T-cell (primary cell): ENCODE measurements at places on chromosomes 7 and 10.

DNA sequence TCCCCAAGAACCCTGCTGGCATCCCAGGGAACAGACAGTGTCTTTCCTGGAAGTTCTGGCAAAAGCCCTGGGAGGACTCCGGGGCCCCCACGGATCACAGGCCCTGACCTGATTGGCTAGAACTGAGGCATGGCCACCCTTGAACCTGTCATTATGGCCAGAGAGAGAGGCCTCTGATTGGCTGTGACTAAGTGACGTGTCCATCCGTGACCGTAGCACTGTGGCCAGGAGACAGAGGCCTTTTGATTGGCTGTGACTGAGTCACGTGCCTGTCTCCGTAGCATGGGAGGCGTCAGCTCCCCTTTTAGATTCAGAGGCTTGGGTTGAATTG lies 163.8 kb downstream of the RGS10 start:
- DNase-seq: no peak

- no peak for DNase-seq
Observed at GRCh38 chr7:137948083-137948844, 53.6 kb downstream of the CREB3L2 start.

DNA sequence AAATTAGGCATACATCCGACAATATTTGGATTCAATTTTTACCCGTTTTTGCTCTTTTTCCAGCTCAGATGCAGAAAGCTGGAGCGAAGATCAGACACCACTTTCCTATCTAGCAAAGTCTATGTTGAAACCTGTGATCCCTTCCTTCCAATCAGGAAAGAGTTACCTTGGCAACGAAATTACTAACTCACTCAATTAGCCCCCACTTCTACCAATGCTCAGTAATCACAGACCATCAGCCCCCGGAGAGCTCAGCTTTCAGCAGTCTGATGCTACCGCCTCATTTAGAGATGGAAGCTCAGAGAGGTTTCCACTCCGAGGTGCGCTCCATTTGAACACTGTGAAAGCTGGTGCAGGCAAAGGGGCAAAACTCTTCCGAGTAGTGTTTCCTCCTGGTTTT lies 6.7 kb downstream of the FRAT1 start:
- DNase-seq: no peak

DNA sequence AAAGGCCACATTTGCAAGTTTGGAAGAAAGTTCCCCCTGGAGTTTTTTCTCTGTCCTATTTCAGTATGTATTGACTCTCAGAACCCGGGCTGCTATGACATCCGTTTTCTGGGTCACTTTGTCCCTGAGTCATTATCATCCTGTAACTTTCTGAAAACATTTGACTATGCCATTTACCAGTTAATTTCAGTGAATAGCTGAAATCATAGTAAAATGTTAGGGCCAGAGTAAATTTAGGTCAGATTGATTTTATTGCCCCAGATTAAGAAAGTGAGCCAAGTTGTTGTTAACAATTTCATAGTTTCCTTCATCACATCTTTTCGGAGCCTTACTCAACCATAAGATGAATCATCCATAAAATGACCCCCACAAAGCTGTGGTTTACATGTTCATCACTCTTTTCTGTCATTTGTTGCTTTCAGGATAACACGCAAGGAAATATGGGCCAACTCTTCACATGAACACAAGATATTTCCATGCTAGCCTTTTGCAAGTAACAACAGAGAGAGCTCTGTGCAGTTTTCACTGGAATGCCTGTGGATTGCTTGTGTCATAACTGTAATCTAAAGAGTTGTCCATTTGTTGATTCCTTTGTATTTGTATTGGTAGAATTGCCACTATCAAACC lies 3.9 kb upstream of the MACC1 start:
- no peak for DNase-seq

GRCh38 chr7:100603726-100604027 lies 1.5 kb downstream of the PCOLCE start:
- DNase-seq: no peak

- no peak for DNase-seq
Observed at GRCh38 chr7:30837581-30837980, 66.4 kb downstream of the MINDY4 start.

DNA sequence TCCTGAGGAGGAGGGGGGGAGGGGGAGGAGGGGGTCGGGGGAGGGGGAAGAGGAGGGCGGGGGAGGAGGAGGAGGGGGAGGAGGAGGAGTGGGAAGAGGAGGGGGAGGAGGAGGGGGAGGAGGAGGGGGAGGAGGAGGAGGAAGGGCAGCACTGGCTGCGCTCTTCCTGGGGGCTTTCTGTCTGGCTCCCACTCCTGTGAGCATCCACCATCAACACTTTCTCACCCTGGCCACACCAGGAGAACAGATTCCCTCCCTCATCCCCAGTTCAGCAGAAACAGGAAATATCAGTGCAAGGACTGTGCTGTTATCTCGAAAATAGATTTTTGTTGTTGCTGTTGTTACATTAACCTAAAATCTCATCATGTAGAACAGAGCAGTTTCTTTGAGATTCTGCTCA lies 530.5 kb downstream of the ACTR3B start:
- DNase-seq: no peak

- no peak for DNase-seq
Observed at GRCh38 chr10:31404640-31405039, 85.6 kb downstream of the ZEB1 start.

- DNase-seq: no peak
Observed at GRCh38 chr10:70093335-70093944, 39.2 kb downstream of the AIFM2 start.

DNA sequence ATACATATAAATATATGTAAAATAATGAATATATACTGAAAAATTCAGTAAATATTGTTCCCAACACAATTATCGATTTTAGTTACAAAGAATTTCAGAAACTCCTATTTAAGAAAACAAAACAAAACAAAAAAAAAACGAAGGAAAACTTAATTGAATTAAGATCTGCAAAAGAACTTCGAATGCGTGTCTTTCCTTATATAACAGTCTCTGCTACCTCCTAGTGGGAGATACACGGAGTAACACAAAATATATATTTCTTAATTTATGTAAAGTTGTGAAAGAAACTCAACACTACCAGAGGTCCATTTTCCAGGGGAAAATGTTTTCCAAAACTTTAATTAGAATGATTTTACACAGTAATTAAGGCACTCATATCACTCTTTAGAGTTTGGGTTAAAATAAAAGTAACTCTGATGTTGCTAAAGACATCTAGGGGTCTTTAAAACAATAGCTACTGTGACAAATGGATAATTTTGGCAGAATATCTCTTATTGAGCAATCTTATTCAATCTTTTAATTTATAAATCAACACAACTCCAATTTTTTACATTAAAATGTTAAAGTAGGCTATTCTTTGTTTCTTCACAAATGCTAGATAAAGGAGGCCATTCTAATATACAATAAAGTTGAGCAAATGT lies 41.6 kb downstream of the NEBL start:
- no peak for DNase-seq

DNA sequence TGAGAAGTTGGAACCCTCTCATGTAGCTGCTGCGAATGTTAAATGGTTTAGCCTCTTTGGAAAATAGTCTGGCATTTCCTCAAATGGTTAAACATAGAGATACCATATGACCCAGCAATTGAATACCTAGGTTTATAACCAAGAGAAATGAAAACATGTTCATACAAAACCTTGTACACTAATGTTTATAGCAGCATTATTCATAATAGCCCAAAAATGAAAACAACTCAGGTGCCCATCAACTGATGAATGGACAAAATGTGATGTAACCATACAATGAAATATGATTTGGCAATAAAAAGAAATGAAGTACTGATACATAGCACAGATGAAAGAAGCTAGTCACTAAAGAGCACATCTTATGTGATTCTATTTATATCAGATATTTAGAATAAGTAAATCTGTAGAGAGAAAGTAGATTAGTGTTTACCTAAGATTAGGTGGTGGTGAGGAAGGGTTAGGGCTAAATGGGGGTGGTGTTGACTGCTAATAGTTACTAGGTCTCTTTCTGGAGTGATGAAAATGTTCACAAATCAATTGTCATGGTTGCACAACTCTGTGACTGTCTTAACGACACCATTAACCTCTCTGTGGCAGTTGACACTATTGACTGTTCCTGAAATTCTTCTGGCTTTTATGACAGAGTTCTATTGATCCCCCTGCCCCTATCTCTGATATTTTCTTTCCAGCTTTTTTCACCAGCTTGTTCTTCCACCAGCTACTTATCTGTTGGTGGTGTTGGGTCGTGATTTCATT lies 35.2 kb downstream of the VCL start:
- DNase-seq: no peak

DNA sequence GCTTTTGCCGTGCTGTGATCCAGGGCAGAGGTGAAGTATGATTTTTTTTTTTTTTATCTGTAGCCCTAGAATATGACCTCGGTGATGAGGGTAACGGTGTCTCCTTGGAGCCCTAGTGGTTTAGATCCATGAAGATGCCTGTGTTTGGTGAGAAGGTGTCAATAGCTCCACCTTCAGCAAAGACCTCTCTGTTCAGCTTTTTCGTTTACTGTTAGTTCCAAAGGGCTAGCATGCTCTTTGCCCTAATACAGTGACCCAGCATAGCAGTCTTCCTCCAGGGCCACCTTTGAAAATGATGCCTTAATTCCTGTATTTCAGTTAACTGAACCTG lies 746 bp upstream of the MRPS16 start:
- no peak for DNase-seq

GRCh38 chr10:93485690-93486089 lies 3.6 kb upstream of the MYOF start:
- no peak for DNase-seq

GRCh38 chr7:155487509-155488482 lies 29.9 kb downstream of the EN2 start:
- DNase-seq: no peak
